ENCODE measurements at places on chromosomes 4 and X.

DNA sequence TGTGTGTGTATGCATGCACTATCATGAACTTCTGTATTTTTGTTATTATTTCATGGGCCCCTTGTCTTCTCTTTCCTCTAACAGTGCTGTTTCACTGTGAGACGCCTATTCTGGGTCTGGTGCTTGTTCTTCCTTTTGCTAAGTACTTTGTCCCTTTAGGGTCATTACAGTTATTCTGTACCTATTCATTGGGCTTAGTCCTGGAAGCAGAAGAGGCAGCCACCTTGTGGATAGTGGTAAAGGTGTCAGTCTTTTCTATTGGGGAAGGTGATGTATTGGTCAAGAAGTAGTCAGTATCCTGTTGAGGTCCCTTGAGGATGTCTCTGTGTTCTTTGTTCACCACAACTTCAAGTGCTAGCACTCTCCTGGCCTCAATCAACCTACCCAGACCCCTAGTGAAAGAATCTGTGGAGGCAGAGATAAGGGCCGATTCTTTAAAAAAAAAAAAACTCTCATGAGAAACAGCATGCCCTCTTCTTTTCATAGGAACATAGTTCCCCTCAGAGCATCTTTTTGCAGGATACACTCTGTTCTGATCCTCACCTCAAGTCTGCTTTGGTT lies 593.8 kb downstream of the SPRY1 start:
- DNase-seq, result no peak

GRCh38 chrX:96721354-96721753 lies 36.7 kb downstream of the DIAPH2 start:
- no peak for DNase-seq

GRCh38 chrX:25156832-25157231 lies 141.1 kb upstream of the ARX start:
- DNase-seq, result no peak

DNA sequence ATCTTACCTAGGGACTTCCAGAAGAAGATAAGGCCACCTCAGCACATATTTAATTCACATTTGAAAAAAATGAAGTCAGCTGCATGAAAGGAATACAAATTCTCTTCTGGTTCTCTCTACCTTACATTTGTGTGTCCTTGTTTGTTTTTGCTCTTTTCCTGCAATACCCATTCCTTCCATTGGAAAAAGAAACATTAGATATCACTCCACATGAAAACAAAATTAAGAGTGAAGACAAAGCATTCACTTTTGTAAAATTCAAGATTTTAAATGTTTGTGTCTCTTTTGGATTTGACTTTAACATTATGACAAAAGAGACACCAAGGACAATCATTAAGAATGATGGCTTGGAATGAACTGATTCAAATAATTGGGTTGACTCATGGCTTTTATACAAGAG lies 1351.8 kb downstream of the FSTL5 start:
- no peak for DNase-seq

- no peak for DNase-seq
Observed at GRCh38 chrX:118423558-118423957, 72.1 kb upstream of the DOCK11 start.

DNA sequence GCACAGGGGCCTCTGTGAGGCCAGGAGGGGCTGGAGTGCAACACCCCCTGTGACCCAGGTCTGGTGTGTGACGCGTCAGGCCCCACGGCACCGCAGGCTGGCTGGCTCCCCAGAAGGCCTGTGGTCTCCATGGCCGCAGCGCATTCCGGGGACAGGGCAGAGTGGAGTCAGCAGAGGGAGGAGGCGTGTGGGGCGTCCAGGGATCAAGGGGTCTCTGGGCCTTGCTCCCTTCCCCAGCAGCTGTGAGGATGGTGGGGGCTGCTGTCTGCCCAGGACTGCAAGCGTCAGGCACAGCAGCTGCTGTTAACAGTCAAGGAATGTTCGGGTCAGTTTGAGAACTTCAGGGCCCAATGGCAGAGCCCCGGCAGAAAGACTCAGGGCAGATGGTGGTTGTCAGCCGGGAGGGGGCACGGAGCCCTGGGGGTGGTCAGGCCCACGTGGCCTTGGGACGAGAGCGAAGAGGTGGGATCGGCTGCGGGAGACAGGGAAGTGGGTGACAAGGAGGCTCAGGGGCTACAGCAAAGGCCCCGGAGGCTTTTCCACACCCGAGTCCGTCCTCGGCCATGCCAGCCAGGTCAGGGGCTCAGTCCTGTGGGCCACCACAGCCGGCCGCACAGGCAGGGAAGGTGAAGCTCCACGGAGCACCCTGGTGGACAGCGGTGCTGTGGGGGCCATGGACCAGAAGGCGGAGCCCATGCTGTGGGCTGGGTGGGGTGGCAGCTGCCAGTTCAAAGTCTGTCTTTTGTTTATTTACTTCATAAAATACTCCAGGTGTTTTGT lies 18.3 kb downstream of the PCGF3 start:
- DNase-seq, result no peak

- DNase-seq, result no peak
Observed at GRCh38 chrX:66015900-66016689, 23.8 kb downstream of the VSIG4 start.

GRCh38 chrX:10326578-10326977 lies 169.8 kb downstream of the CLCN4 start:
- DNase-seq, result no peak

GRCh38 chr4:25500626-25501316 lies 123.7 kb downstream of the ANAPC4 start:
- DNase-seq, result no peak

DNA sequence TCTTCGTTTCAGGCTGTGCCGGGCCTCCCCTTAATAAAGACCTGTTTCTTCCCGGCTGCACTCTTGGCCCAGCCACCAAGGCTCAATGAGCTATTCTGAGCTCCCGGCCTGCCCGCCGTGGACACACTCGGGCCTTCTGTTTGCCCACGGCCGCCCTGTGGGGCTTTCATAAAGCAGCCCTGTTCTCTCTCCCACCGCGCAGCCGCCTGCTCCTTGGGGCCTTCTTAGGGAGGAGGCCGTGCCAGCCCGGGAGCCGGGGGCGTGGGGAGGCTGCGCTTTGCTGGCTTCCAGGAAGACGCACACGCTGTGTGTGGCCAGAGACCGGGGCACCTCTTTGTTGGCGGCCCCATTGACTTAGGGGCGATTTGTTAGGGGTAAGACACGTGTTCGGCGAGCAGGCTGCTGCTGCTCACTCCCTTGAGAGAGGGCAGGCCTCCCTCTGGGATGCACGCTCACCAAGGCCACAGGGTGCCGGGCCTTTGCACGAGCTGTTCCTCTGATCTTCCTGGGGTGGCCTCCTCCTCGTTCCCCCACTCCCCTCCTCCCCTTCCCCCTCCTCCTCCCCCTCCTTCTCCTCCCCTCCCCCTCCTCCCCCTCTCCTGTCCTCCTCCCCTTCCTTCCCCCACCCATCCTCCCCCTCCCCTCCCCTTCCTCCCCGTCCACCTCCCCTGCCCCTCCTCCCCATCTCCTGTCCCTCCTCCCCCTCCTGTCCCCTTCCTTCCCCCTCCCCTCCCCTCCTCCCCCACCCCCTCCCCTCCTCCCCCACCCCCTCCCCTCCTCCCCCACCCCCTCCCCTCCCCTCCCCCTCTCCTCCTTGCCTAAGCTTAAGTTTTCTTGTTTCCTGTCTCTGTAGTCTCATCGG lies 11.3 kb downstream of the BLOC1S4 start:
- no peak for DNase-seq

- no peak for DNase-seq
Observed at GRCh38 chrX:115948018-115948923, 222.3 kb upstream of the AGTR2 start.

DNA sequence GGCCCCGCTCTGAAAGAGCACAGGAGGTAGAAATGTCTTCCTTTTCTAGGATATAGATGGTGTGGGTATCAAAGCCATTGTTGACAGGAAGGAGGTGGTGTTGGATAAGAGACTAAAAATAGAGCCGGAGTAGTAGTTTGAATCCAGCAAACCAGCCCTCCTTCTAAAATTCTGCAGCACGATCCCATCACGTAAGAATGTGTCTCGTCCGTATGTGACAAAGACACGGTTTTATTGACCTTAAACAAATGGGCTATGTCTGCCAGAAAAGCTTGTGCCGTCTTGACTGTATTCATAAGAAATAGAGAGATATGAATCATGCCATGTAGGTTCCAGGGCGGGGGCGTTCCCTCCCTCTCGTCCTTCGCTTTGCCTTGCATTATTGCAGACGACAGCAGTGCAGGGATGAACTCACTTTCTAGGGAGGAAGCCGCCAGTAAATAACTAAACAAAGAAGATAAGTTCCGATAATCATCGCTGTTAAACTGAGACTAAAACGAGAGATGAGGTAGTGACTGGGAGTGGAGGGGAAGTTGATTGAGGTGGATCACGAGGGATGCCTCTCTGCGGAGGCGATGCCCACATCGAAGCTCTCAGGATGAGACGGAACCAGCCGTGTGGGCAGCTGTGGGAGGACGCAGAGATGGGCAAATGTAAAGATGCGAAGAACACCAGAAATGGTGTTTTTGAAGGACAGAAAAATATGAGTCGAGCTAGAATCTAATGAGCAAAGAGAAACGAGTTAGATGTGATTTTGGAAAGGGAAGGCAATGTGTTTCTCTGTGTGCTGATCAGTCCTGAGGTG lies 3.4 kb downstream of the TENM3 start:
- no peak for DNase-seq
